ENCODE measurements at places on chromosomes 2 and 18. TPM values are rescaled to one million over a fixed set of nuclear protein-coding genes. Genes with fewer than 3 reads are reported as not detected.

GRCh38 chr2:235183786-235184185 lies 232.0 kb downstream of the SH3BP4 start:
- no peaks in the 10 kb centered on the region for H3K4me1 ChIP-seq
- H3K4me3 ChIP-seq = no peak overlapping the region
- H3K27me3 ChIP-seq = peaks cover 5% of the 10 kb centered on the region
- H3K36me3 ChIP-seq = no peaks in the 10 kb centered on the region
- no peak overlapping the region for H3K27ac ChIP-seq
- no peak for DNase-seq

- no peaks in the 10 kb centered on the region for H3K27me3 ChIP-seq
- H3K36me3 ChIP-seq = no peaks in the 10 kb centered on the region
Measured at GRCh38 chr2:120828829-120829632, 93.4 kb downstream of the GLI2 start.

DNA sequence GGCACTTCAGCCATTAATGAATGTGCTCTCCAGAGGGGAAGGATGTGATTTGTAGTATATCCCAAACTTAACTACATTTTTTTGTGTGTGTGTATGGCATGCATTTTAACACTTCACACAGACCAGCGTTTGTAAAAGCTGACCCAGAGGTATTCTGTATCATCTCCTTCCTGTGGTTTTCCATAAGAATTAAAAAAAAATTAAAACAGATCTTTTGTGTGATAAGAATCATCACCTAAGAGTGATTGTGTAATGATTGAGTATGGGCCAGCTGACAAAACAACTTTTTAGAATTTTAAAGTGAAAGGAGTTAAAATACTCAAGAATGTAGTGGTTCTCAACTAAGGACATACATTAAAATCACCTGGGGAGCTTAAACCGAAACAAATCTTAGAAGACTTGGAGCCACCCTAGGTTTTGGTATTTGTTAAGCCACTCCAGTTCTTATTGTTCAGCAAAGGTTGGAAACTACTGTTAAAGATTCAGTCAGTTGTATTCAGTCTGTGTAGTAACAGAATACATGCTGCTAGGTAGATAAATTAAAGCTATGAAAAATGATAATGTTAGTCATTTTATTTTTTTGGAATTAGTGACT lies 120.1 kb downstream of the HAUS1 start:
- H3K4me1 ChIP-seq = no peaks in the 10 kb centered on the region
- H3K36me3 ChIP-seq = no peaks in the 10 kb centered on the region
- no peak overlapping the region for H3K4me3 ChIP-seq
- H3K27ac ChIP-seq = no peak overlapping the region

The DSG4 gene
- 0.12 TPM for total RNA-seq

DNA sequence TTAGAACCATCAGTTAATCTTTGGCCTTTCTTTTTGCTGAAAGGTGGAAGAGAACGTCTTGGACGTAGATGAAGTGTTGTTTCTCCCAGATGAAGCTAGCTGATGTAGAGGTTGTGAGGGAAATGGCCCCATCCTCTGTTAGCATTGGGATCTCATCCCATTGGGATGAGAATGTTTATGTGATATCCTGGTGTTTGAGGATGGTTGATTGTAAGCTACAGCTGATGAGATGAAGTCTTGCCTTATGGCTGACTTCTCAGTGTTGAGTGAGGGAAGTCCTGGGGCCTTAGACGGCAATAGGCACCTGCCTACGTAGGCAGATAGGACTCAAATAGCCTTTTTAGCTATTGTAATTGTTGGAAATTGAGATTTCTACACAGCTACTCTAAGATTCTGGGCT lies 211.3 kb downstream of the MYCN start:
- no peak overlapping the region for H3K4me3 ChIP-seq
- H3K27ac ChIP-seq = no peak overlapping the region
- no peaks in the 10 kb centered on the region for H3K36me3 ChIP-seq
- DNase-seq = no peak
- no peaks in the 10 kb centered on the region for H3K27me3 ChIP-seq

The CYP1B1 gene
- total RNA-seq = 23.2 TPM

DNA sequence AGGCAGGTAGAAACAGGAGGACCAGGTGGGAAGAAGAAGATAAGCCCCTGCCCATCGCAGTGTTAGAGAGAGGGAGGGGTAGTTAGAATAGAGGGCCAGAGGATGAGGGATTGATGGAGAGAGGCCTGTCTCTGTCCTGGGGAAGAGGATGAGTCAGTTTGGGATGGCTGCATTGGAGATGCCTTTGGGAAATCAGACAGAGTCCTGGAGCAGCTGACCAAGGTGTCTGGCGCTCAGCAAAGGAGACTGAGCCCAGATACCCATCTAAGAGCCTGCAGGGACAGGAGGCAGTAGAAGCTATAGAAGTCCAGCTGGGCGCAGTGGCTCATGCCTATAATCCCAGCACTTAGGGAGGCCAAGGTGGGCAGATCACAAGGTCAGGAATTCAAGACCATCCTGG lies 177.8 kb upstream of the HAAO start:
- H3K27me3 ChIP-seq = no peaks in the 10 kb centered on the region
- H3K4me3 ChIP-seq = no peak overlapping the region
- peaks cover 22% of the 10 kb centered on the region for H3K4me1 ChIP-seq
- no peak for DNase-seq
- H3K27ac ChIP-seq = no peak overlapping the region
- H3K36me3 ChIP-seq = no peaks in the 10 kb centered on the region

GRCh38 chr18:13629841-13630715 lies 96.3 kb downstream of the FAM210A start:
- peaks cover 6% of the 10 kb centered on the region for H3K4me1 ChIP-seq
- H3K36me3 ChIP-seq = no peaks in the 10 kb centered on the region
- no peaks in the 10 kb centered on the region for H3K27me3 ChIP-seq
- H3K4me3 ChIP-seq = no peak overlapping the region

DNA sequence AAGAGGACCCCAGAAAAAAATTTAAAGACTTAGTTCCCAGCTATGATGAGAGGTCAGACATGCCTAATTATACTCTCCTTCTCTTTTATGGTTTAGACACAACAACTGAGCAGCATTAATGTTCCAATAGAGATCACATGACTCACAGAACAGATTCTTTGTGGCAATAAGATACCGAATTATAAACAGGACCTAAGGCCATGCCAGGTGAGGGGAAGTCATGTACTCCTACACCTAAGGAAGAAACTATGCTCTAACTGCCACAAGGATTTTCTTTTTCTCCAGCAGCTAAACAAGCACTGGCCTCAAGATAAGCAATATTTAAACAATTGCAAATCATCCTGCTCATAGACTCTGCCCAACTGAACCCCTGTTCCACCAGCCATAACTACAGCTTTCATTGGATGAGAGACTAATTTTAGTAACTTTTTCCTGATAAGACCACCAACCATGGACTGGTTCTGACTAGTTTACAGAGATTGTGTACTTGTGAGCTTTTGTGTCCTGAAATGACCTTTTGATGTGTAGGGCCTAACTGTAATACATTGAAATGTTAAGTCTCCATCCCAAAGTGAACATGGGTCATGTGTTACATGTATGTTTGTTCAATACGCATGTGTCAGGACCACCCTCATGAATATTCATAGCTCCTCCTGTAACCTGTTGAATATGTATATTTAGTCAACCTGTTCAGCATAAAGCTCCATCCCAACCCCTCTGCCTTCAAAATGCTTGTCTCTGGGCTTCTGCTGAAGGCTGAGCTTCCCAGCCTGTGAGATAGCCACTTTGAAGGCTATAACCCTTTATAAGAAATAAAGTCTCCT lies 21.6 kb upstream of the NFE2L2 start:
- H3K27me3 ChIP-seq = no peaks in the 10 kb centered on the region
- no peak for DNase-seq
- H3K4me1 ChIP-seq = peaks cover 10% of the 10 kb centered on the region
- no peak overlapping the region for H3K27ac ChIP-seq
- H3K36me3 ChIP-seq = no peaks in the 10 kb centered on the region

- no peaks in the 10 kb centered on the region for H3K36me3 ChIP-seq
- no peak for DNase-seq
- H3K27ac ChIP-seq = no peak overlapping the region
Measured at GRCh38 chr18:49044898-49045297, 94.1 kb upstream of the SMAD7 start.

DNA sequence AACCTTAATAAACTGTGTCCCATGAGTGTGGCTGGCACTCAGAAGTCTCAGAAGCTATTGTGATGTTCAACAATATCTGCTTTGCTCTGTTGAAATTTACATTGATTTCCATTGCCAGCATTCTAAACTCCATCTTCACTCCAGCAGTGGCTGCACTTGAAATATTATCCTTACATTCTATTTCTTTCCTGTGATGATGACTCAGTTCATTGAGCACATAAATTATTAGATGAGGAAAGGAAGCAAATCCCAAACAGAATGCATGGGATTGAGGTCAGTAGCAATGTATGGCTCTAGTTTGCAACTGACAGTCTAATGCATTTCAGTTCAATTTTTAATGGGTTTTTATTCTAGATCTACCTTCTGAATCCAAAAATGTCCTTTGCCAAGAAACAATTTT lies 92.4 kb upstream of the TTN start:
- H3K27ac ChIP-seq = no peak overlapping the region
- H3K36me3 ChIP-seq = no peaks in the 10 kb centered on the region
- DNase-seq = no peak
- no peaks in the 10 kb centered on the region for H3K27me3 ChIP-seq
- H3K4me3 ChIP-seq = no peak overlapping the region
- H3K4me1 ChIP-seq = no peaks in the 10 kb centered on the region

- no peak overlapping the region for H3K4me3 ChIP-seq
- H3K27me3 ChIP-seq = no peaks in the 10 kb centered on the region
- peaks cover 11% of the 10 kb centered on the region for H3K4me1 ChIP-seq
- H3K27ac ChIP-seq = no peak overlapping the region
- no peak for DNase-seq
- no peaks in the 10 kb centered on the region for H3K36me3 ChIP-seq
Measured at GRCh38 chr18:67599277-67599676, 82.8 kb upstream of the DSEL start.

DNA sequence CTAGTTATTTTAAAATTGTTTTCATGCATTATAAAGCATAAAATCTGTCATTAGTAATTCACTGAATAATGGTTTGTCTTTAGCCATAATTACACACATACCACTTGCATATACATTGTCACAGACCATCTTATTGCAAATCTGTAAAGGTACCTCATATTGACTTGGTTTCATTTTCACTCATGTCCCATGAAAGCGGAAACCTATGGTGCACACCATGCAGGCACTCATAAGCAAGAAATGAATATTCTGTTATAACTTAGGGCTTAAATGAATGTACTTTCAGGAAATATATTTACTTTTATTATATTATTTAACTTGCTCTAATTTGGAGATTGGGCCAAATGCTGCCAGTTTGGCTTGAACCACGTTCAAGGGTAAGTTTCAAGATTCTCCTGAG lies 29.2 kb upstream of the STK17B start:
- no peak overlapping the region for H3K27ac ChIP-seq
- no peaks in the 10 kb centered on the region for H3K27me3 ChIP-seq
- no peak for DNase-seq
- H3K4me1 ChIP-seq = no peaks in the 10 kb centered on the region
- no peaks in the 10 kb centered on the region for H3K36me3 ChIP-seq

DNA sequence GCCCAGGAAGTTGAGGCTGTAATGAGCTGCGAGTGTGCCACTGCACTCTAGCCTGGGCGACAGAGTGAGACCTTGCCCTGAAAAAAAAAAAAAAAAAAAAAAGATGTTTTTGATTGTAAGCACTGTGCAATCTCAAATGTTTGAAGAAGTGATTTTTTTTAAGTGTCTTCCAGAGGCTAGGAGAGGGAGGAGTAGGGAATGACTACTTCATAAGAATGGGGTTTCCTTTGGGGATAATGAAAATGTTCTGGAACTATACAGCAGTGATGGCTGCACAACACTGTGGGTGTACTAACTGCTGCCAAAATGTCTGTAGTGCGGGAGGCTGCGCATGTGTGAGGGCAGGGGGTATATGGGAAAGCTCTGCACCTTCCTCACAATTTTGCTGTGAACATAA lies 83.7 kb downstream of the MCFD2 start:
- H3K27ac ChIP-seq = peak overlapping the region; percentile 26
- no peaks in the 10 kb centered on the region for H3K36me3 ChIP-seq
- peaks cover 4% of the 10 kb centered on the region for H3K4me1 ChIP-seq
- H3K27me3 ChIP-seq = no peaks in the 10 kb centered on the region
- no peak overlapping the region for H3K4me3 ChIP-seq

The DLX1 gene
- not detected for total RNA-seq

The PFN4 gene
- 0.24 TPM for total RNA-seq

GRCh38 chr2:128057334-128057733 lies 29.5 kb upstream of the SAP130 start:
- no peak overlapping the region for H3K27ac ChIP-seq
- H3K27me3 ChIP-seq = no peaks in the 10 kb centered on the region
- no peaks in the 10 kb centered on the region for H3K4me1 ChIP-seq
- H3K4me3 ChIP-seq = no peak overlapping the region

DNA sequence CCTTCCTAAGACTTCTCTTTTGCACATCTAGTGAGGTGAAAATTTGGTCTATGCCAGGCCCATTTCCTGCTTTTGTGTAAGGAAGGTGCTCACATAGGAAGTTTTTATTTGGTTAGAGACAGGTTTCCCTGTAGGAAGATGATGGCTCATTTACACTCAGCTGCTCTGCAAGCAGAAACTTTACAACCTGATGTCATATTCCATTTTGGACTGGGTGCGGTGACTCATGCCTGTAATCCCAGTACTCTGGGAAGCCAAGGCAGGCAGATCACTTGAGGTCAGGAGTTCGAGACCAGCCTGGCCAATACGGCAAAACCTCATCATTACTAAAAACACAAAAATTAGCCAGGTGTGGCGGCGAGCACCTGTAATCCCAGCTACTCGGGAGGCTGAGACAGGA lies 35.8 kb downstream of the CASP10 start:
- DNase-seq = no peak
- no peak overlapping the region for H3K4me3 ChIP-seq
- peaks cover 13% of the 10 kb centered on the region for H3K4me1 ChIP-seq
- peak overlapping the region; percentile 18 for H3K27ac ChIP-seq
- H3K36me3 ChIP-seq = no peaks in the 10 kb centered on the region

- no peak overlapping the region for H3K4me3 ChIP-seq
- DNase-seq = no peak
- no peaks in the 10 kb centered on the region for H3K36me3 ChIP-seq
- no peaks in the 10 kb centered on the region for H3K27me3 ChIP-seq
- no peak overlapping the region for H3K27ac ChIP-seq
Measured at GRCh38 chr2:85096616-85097015, 36.6 kb upstream of the TCF7L1 start.

- H3K4me1 ChIP-seq = no peaks in the 10 kb centered on the region
- H3K4me3 ChIP-seq = no peak overlapping the region
- H3K27ac ChIP-seq = no peak overlapping the region
- H3K36me3 ChIP-seq = no peaks in the 10 kb centered on the region
- no peaks in the 10 kb centered on the region for H3K27me3 ChIP-seq
Measured at GRCh38 chr2:213834746-213835145, 550.5 kb downstream of the SPAG16 start.
